CD4-positive, alpha-beta T cell (primary cell): ENCODE measurements at places on chromosomes 11 and 22.

DNA sequence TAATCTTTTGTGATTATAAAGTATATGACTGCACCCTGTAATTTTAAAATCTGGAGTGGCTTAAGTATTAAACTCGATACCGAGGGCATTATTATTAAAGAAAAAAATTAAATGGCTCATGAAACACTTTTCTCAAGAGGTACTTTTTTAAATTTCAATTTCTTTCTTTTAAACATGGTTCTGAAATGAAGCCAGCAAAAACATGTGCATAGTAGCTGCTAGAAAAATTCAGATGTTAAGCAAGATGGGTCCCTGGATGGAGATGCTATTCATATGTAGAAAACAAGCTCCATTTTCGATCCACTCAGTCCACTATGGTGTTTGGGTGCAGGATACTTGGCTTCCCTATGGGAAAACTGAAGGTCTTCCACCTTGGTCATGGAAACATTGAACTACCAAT lies 189.5 kb downstream of the PGR start:
- no peak for DNase-seq

GRCh38 chr22:29313576-29314466 lies 1.7 kb downstream of the RASL10A start:
- DNase-seq = no peak

DNA sequence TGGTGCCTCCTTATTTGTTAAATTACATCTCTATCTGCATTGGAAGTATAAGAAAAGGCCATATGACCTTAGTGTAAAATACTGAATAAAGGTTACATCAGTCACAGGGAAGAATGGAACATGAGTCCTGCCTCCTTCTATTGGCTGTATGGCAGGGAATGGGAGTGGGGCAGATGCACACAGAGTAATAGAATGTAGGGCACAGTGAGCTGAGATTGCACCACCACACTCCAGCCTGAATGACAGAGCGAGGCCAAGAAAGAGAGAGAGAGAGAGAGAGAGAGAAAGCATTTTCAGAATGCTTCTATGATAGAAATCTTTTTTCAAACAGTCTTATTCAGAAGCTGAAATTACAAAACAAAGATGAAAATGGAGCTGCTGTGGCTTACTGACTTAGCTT lies 58.8 kb downstream of the SLN start:
- DNase-seq = no peak

DNA sequence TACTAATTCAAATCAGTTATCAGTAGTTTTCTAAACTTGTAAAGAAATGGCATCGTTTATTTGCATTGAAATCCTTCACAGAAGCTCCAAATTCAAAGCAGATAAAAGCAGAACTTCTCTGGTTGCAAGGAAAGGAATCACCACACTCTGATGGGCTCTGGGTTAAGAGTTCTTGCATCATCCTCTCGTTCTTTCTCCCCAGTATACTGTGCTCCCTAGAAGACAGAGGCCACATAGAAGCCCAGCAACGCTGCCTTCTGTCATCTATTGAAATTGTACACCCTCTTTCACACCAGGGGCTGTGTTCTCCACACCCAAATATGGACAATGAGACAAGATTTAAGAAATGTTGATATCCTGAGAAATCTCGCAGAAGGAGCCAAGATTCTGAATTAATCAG lies 29.3 kb downstream of the FAT3 start:
- DNase-seq = no peak

DNA sequence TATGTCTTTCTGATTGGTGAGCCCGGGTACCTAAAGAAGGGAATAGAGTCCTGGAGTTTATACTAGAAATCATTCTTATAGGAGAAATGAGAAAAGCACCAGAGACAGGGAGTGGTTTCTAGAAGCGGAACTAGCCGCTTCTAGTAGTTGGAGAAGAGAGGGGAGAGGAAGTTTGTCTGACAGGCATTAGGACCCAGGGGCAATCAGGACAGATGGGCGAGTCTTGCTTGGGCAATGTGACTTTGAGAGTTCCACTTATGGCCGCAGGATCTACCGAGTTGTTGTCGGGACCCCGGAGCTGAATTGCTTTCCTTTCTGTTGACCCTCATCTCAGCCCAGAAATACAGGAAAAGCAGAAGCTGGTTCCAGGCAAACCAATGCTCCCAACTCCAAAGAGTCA lies 596.8 kb upstream of the CNTN5 start:
- no peak for DNase-seq
